SK-N-SH (cell line): ENCODE measurements at places on chromosomes 16 and 17.

- DNase-seq, result no peak
Measured at GRCh38 chr17:78206298-78206697, 7.8 kb upstream of the BIRC5 start.

GRCh38 chr16:81797443-81797842 lies 18.4 kb downstream of the PLCG2 start:
- DNase-seq, result no peak

DNA sequence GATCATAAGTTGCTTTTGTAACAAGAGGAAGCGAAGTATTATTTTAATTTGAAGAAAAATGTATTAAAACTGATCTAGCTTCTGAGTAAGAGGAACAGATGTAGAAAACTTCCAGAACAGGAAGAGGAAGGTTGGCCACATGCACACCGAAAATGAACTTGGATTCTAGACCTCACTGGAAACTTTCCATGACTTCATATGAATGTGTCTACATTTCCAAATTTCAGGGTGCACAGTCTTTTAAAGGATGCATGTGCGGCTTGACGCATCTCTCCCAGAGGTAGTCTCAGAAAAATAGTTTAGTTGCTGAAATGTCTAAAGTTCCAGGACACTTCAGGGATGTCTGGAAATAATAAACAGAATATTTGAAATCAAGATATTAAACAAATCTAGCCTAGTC lies 275.1 kb upstream of the MYOCD start:
- no peak for DNase-seq

DNA sequence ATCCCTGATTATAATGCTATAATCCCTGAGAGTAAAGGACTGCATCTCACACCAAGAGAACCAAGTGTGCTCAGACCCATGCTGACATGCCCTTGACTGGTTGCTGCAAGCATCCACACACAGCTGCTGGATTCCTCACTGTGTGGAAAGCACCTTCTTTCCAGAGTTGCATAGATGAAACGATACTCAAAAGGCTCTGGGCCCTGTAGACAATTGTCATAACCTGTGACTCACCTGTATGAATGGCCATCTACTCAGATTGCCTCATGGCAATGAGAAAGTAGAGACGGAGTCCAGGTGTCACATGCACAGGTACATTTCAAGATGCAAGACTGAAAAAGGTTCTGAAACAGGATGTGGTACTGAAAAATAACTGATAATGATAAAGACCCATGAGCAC lies 58.1 kb downstream of the MPHOSPH6 start:
- no peak for DNase-seq

- DNase-seq, result no peak
Measured at GRCh38 chr17:1829216-1829591, 498 bp downstream of the SMYD4 start.

- no peak for DNase-seq
Measured at GRCh38 chr16:66364959-66365306, 1.6 kb upstream of the CDH5 start.

GRCh38 chr17:63635787-63636186 lies 13.6 kb downstream of the MAP3K3 start:
- no peak for DNase-seq

GRCh38 chr17:5557990-5558389 lies 26.3 kb downstream of the NLRP1 start:
- no peak for DNase-seq

DNA sequence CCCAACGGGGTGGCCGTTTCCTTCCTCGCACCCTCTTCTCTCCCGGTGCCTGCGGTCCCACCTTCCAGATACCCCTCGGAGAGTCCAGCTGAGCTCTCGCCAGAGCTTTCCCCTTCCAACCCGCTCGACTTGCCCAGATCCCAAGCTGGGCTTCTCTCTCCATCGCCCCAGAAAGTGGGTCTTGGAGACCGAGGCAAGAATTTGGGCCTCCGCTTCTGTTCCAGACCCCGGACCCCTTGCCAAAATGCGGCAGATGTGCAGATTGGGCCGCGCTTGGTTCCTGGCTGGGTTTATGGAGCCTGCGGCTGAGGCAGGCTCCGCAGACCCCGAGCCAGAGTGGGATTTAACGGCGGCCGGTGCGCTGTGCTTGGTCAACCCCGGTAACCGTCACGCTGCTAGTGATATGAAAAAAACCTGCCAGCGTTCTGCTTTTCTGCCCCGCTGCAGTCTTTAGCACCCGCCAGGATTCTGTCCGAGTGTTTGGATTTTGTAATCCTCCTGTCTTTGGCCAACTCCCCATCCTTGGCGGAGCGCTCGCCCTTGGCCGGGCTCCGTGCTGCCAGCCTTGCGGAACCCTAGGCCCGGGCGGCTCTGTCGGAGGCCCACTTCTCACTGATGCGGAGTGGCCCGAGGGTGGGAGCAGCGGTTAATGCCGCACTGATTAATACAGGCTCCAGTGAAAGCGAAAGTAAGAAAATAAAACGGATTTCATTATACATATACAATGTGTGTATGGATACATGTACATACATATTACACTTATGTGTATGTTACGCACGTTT lies 754 bp upstream of the SLFN11 start:
- DNase-seq, result peak; percentile 34

GRCh38 chr16:68907297-68907696 lies 64.0 kb downstream of the TANGO6 start:
- no peak for DNase-seq

- DNase-seq, result no peak
Measured at GRCh38 chr17:29698837-29699236, 76.1 kb upstream of the CORO6 start.

DNA sequence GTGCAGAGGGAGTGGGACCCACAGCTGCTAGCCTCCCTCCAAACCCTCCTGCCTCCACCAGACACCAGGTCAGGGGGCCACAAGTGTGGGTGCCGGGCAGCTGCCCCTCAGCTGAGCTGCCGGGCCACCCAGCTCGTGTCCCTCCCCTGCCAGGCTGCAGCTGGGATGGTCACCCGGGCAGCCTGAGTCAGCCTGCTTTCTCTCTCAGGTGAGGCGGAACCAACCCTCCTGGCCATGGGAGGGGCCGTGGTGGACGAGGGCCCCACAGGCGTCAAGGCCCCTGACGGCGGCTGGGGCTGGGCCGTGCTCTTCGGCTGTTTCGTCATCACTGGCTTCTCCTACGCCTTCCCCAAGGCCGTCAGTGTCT lies 6.9 kb downstream of the SLC16A3 start:
- no peak for DNase-seq

- no peak for DNase-seq
Measured at GRCh38 chr16:70378869-70379493, 32.3 kb downstream of the DDX19A start.

- no peak for DNase-seq
Measured at GRCh38 chr16:31331807-31332301, 23.1 kb upstream of the ITGAX start.

DNA sequence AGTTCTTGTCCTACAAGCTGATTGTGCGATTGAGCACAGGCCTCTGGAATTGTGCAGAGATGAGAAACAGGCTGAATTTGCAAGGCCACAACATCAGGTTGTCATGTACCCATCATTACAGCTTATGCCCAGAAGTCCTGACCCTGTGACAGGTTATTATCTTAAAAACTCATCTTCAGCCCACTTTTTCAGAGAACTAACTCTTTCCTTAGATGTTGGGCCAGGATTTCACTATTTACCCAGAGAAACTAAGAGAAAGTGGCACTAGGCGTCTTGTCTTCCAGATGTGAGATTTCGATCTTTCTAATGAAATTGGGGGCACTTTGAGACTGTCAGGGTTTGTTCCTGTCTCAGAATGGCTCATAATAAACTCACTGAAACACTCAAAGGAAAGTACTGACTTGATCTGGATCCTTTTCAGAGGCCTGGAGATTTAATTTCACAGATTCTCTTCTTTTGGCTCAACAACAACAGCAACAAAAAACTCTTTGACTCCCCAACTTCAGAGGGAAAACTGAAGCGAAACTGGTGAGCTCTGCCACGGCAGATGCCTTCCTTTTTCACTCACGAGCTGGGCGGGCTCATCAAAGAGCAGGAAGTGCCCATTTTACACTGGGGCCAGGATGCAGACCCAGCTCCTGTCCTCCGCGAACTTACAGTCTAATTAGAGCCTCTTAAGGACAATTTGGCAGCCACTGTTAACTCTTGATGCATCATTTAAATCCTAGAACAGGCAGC lies 17.7 kb upstream of the SLC12A3 start:
- DNase-seq, result no peak

DNA sequence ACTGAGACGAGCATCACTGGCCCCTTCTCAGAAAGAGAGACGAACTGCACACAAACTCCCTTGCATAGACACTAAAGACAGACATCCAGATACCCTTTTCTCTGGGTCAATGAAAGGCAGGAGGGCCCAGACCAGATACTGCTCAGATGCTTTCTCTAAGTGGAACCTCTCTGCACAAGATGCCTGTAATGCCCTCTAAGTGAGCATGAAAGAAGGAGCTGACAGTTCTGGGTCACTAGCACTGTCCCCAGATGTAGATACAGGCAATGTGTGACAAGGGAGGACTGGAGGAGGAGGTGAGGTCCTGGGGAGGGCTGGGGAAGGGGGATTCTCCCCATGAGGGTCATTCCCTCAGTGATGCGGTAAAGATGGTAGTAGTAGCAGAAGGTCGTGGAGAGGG lies 501.0 kb upstream of the CDH11 start:
- DNase-seq, result no peak

GRCh38 chr16:78579020-78579419 lies 479.6 kb downstream of the WWOX start:
- no peak for DNase-seq

DNA sequence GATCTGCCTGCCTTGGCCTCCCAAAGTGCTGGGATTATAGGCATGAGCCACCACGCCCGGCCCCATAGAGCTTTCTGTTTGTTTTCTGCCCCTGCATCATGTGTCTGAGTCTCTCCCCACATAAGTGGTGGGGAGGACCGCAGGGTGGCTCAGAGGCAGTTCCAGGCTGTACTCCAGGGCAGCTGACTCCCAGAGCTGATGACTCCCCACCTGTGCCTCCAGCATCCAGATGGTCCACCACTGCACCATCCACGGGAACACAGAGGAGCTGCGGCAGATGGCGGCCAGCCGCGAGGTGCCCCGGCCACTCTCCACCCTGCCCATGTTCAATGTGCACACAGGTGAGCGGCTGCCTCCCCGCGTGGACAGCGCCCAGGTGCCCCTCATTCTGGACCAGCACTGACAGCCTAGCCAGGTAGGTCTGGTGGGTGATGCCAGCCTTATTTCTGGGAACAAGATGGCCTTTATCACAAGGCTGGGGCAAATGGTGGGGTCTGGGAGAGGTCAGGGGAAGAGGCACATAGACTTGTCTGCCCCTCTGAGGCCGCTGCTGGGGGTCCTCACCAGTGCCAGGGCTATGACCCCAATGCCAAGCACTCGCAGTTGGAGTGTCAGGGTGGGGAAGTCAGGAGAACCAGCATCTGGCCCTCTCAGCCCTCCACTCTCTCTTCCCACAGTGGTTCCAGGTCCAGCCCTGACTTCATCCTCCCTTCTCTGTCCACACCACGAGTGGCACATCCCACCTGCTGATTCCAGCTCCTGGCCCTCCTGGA lies 9.4 kb downstream of the SGCA start:
- DNase-seq, result no peak

GRCh38 chr17:75153780-75154194 lies 525 bp downstream of the JPT1 start:
- no peak for DNase-seq

DNA sequence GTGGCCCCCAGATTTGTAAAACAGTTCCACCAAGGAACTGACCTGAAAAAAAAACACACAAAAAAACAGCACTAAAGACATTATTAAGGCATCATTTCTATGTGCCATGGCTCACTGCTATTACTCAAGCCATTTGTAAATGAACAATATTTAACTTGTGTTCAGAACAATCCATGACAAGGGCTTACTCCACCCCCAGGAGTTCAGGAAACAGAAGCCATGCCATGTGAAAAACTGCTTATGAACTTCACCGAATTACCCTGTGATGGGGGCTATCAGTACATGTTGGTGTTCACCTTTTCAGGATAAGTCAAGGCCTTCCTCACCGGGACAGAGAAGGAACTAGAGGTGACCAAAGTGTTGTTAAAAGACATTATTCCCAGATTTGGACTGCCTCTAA lies 19.2 kb downstream of the ACSM1 start:
- DNase-seq, result no peak

- no peak for DNase-seq
Measured at GRCh38 chr16:66489818-66490217, 60.1 kb downstream of the TK2 start.

DNA sequence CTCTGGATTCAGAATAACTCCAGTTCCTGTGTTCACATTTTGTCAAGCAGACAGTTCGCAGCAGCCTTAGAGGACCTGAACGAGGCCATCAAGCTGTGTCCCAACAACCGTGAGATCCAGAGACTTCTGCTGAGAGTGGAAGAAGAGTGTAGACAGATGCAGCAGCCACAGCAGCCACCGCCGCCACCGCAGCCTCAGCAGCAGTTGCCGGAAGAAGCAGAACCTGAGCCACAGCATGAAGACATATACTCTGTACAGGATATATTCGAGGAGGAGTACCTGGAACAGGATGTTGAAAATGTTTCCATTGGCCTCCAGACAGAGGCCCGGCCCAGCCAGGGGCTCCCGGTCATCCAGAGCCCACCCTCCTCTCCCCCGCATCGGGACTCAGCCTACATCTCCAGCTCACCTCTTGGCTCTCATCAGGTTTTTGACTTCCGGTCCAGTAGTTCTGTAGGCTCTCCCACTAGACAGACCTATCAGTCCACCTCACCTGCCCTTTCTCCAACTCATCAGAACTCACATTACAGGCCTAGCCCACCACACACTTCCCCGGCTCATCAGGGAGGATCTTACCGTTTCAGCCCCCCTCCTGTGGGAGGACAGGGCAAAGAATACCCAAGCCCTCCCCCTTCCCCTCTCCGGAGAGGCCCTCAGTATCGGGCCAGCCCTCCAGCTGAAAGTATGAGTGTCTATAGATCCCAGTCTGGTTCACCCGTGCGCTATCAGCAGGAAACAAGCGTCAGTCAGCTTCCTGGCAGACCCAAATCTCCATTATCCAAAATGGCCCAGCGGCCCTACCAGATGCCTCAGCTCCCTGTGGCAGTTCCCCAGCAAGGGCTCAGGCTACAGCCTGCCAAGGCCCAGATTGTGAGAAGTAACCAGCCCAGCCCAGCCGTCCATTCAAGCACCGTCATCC lies 25.9 kb downstream of the CYB561 start:
- DNase-seq, result no peak

DNA sequence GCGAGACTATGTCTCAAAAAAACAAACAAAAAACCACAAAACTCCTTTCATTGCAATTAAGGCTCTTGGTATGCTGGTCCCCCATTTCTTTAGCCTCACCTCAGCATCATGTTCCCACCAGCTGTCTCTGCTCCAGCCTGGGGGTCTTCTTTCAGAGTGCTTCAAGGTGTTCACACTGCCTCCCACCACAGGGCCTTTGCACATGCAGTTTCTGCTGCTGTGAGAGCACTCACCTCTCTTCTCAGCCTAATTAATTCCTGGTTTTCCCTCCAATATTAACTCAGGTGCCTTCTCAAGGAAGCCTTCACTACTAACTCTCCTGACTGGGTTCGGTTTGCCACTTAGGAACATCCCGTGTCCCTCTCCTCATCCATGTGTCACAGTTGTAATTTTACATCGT lies 15.9 kb upstream of the PIK3R6 start:
- no peak for DNase-seq

DNA sequence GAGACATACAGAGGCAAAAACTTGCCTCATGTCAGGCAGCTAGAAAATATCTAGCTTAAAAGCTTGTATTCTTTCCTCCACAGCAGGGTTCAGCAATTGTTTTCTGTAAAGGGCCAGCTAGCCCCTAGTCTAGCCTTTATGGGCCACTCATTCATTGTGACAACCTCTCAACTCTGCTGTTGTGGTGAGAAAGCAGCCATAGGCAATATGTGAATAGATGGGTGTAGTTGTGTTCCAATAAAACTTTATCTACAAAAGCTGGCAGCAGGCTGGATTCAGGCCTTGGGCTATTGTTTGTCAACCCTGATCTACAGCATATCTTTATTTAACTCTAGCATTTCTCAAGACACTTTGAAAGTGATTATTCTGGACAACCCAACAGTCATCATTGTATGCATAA lies 46.4 kb upstream of the CDYL2 start:
- DNase-seq, result no peak
